ENCODE measurements at places on chromosomes 12 and 14. TPM values are rescaled to one million over a fixed set of nuclear protein-coding genes. Genes with fewer than 3 reads are reported as not detected.

- DNase-seq = no peak
Observed at GRCh38 chr12:93813972-93814821, 137.0 kb downstream of the CRADD start.

GRCh38 chr12:108629824-108630476 is 3.7 kb downstream of the SELPLG start:
- peak; percentile 68 for DNase-seq

DNA sequence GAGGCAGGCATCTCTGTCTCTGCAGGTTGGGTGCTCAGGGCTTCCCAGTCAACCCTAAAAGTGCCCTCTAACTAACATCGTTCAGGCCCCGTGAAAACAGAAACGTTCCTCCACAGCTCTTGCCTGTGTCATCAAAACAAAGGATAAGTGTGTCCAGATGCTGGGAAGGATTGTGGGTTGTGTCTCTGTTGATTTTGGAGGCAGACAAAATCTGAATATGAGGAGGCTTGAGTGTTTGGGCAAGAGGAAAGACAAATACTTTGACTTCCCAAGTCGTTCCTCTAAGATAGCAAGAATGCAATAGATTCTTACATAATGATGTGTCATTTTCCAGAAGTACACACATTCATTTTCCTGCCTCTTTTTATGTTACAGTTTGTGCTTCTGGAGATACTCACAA is 52.9 kb downstream of the SERPINA3 start:
- no peak for DNase-seq

Gene RIPK3
- total RNA-seq = 16.1 TPM

Gene CEBPE
- 0.31 TPM for total RNA-seq

Gene ERP27
- total RNA-seq = 9.3 TPM

Gene ASPG
- not detected for total RNA-seq

Data from upper lobe of left lung (tissue), 6 donors.